ENCODE measurements at places on chromosomes 2 and 18.

DNA sequence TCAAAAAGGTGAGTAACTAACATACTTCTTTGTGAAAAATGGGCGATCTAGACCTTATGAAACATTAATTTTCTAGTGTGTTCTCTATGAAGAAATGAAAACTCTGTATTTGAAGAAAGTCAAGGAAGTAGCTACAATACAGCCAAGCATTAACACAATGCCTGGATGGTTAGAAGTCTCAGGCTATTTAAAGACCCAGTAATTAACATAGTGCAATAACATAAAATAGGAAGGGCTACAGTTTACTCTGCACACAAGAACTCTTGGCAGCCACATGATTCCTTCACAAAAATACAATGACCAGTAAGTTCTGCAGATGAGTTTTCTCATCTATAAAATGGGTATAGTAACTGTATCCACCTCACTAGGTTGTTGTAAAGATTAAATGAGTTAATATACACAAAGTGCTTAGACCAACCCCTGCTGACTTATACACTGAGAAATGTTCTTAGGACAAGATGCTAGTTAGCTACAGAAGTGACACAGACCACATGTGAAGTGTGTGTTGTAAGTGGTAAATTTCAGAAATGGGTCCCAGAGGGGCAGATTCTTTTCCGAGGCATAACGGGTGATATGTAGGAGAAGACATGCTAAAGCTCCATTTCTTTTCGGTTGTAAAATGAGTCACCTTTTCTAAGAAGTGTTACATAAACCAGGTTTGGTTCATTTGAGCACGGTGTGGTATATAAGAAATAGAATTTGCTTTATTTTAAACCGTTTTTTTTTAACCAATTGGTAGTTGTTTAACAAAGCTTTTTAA, 61.8 kb downstream of the CXCR4 start:
- no peak for DNase-seq

- DNase-seq: no peak
These were observed 295.8 kb upstream of the ACVR2A start for GRCh38 chr2:147549054-147549453.

DNA sequence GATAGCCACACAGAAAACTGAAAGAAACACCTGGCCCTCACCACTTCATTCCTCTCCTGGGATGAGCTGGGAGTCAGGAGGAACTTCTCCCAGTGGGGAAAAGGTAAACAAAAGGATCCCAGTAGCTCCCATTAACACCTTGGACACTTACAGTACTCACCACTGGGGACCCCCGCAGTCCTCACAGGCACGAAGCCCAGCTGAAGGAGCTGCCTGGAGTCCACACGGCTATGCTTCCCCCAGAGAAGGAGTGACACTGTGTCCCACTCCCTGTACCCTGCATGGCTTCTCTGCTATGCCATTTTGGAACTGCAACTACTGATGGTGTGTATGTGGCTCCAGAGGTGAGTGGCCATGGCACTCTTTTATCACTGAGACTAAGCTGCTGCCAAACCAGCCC, 1565.1 kb downstream of the LRP1B start:
- no peak for DNase-seq

DNA sequence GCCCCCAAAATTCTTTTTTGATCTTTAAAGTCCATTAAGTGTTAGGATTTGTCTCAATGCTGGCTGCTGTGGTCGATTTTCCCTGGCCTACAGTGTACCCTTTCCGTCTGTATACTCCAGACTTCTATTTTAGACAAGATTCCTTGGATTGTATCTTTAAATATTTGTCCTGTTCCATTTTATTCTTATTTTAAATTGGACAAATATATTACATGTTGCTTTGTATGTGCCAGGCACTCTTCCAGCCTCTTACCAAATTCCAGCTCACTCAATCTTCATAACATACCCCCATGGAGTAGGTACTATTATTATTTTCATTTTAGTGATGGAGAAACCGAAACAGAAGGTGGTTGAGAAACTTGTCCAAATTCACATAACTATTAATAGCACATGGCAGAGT, 58.1 kb downstream of the VWA3B start:
- DNase-seq: no peak

DNA sequence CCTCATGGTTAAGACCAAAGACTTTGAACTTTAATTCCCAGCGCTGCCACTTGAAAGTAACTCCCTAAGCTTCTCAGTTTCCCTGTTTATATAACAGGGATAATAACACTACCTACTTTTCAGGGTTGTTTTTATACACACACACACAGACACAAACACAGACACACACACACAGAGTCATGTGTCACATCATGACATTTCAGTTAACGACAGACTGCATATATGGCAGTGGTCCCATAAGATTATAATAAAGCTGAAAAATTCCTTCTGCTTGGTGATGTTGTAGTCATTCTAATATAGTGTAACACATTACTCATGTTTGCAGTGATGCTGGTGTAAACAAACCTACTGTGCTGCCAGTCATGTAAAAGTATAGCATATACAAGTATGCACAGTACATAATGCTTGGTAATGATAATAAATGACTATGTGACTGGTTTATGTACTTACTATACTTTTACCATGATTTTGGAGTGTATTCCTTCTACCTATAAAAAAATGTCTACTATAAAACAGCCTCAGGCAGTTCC, 89.2 kb upstream of the ITGA4 start:
- no peak for DNase-seq

- DNase-seq: no peak
These were observed 15.2 kb downstream of the FBXO36 start for GRCh38 chr2:229937537-229937936.

DNA sequence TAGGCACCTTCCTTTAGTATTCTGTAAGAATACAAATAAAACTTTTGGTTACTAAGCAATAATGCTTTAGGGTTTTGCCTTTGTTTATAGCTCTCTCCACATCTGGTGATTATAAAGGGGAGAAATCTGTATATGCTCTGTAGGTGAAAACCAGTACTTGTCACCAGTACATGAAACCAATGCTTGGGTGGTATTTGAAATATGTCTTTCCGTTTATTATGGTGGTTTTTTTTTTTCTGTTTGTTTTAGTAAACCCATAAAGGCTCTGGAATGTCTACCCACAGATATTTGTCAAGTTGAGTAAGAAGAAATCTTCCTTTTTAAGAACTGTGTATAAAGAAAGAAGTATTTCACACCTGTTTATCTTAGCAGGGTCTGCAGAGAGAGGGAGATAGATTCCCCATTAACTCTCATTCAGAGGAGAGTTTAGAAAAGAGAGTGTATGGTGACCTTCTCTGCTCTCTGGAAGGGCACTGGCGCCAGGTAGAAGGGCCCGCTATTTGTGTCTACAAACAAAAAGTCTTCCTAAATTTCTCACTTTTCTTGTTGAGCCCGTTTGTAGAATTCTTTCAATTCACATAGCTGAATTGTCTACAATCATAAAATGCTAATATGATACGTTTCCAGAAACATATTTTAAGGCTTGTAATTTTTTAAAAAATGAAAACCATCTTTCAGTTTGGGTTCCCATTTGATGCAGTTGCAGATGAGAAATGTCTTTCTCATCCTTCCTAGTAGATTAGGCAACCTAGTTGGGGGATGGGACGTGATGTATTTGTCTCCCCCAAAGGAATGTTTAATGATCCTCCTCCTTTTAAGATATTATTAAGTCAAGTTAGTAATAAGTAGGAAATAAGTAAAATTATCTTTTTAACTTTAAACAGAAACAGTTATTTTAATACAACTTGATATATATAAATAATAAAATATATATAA, 33.9 kb downstream of the MAP3K20 start:
- DNase-seq: no peak

GRCh38 chr2:28687640-28688385, 63.8 kb upstream of the PPP1CB start:
- DNase-seq: no peak

- no peak for DNase-seq
These were observed 656.6 kb downstream of the GALR1 start for GRCh38 chr18:77906103-77906892.

DNA sequence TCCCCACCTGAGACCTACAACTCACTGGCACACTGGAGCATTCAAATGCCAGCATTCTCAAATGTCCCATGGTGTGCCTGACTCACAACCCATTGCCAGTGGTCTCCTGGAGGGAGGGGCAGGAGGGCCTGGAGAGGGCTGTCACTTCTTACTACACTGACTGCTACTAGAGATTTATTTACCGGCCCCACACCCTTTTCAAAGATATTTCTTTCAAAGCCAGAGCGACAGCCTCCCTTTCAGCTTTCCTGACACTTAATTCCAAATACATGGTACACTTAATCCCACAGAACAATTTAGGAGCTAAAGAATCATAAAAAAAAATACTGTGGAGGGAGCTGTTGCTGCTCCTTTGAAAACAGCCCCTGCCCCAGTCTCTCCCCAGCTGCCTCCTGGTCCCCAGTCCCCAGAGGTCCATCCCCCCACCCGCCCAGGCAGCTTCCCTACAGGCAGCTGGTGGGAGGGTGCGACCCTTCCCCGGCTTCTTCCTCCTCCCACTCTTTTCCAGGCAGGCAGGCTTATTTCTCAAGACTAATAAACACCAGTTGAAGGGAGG, 129.1 kb upstream of the SMAD2 start:
- DNase-seq: no peak

GRCh38 chr18:45232061-45232460, 383.2 kb upstream of the SLC14A2 start:
- no peak for DNase-seq

DNA sequence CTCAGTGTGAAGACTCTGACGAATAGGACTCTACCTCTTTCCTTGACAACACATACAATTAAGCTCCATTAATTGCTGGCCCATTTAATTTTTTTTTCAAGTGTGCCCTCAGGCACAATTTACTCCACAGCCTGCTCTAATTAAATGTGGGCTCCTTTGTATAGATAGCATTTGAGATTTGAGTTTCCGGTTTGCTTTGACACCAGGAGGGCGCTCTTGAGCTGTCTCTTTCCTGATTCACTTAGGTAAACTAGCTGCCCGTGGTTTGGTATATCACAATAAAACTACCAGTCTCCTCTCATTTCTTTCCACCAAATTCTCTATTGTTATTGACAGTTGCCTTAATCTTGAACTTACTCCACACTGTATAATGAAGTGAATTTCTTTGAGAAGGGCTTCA, 666.0 kb downstream of the DSC3 start:
- no peak for DNase-seq

- peak; percentile 67 for DNase-seq
These were observed 45.6 kb upstream of the SLC1A4 start for GRCh38 chr2:64943387-64944150.

GRCh38 chr2:220259662-220260061, 632.2 kb downstream of the SLC4A3 start:
- DNase-seq: no peak

DNA sequence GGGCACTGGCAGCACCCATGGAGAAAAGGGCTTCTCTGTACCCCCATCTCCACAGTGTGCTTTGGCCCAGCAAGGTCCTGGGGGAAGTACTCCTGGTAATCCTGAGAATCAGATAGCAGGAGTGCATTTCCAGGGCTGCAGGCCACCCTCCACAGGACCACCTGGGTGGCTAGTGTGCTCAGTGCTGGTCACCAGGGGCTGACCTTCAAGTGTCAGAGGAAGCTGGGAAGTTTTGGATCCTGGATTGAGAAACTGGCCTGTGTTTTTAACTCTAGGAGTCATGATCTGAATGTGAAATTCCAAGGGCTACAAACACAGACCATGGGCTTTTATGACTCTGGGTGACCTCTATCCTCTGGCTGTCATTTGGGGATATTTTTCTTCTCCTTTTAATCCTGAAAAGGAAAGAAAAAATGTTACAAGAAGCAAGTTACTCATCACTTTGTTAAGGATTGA, 9.3 kb downstream of the RHOB start:
- no peak for DNase-seq

GRCh38 chr2:120269816-120270215, 17.2 kb downstream of the RALB start:
- DNase-seq: no peak

DNA sequence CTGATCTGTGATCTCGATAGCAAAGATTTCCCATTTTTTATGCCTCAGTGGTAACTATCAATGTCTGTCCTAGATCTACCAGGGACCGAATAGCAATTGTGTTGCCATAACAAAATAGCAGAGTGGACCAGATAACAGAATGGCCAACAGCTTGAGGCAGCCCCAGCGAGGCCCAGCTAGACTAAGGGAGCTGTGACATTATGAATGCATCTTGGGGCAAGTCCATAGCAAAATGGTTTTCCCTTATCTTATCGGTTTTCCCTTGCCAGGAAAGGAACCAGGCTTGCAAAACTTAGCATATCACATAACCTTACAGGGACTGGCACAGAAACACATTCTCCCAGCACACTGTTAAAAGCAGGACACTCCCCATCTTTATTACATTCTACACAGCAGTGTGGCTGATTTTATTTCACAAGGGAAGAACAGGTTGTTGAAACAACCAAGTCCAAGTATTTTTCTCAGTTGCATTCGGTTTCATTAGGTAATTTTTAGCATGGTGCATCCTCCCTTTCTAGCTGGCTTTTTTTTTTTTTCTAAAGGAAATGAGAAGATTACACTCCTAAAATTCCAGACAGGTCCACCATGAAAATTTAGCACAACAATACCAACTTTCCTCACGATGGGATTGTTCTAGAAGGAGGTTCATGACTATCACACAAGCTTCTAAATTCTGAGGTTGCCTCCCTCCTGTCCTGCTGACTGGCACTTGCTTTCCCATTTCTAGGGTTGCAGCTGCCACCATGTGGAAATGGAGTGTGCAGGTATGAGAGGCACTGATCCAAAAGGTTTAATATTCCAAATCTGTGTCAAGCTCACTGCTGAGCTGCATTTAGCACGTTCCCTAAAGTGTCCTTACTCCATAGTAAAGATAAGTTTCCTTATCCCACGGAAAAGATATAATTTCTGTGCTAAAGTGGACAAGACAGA, 97.0 kb upstream of the SLC35G4 start:
- DNase-seq: no peak

- DNase-seq: no peak
These were observed 112.2 kb upstream of the TACR1 start for GRCh38 chr2:75311521-75311920.

GRCh38 chr2:165453561-165454094, 15.9 kb upstream of the CSRNP3 start:
- DNase-seq: no peak

DNA sequence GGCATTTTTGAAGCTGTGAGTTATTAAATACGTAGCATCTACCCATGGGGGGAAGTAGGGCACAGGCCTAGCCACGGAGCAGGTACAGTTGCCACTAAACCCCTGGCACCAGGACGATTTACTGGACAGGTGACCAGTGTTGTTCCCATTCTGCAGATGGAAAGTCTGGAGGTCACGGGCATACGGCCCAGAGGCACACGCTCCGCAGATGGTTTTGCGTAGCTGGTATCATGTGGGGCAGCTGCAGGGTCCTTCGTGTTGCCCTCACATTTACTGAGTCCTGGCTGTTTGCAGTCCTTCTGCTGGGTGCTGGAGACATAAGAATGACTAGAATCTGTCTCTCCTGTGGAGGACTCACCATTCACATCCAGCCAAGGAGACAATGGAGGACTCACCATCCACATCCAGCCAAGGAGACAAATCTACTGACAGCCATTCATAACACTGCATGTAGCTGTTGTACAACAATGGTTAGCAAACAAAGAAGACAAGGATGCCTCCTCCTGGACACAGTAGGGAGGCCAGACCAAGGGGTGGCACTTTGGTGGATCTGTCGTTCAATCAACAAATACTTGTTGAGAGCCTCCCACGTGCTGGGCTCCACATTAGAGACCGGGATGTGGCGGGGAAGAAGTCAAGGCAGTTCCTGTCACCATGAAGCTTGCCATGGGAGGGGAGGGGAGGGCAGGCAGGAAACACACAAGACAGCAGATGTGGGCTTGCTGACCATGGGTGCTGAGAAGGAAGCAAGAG, 24.9 kb downstream of the TWIST2 start:
- no peak for DNase-seq

GRCh38 chr2:1493431-1494126, 80.3 kb downstream of the TPO start:
- no peak for DNase-seq
